ENCODE measurements at places on chromosomes 4 and X. TPM values are rescaled to one million over a fixed set of nuclear protein-coding genes. Genes with fewer than 3 reads are reported as not detected.

Gene IQCM
- not detected for total RNA-seq

Gene DRP2
- total RNA-seq = 0.23 TPM

Gene RNF128
- total RNA-seq = not detected

Gene SPARCL1
- total RNA-seq = not detected

Gene FAM47E
- total RNA-seq = not detected

Gene CCSER1
- total RNA-seq = not detected

Gene NAP1L5
- total RNA-seq = 2.4 TPM

Gene CLNK
- total RNA-seq = not detected

Gene CORIN
- not detected for total RNA-seq

Gene SLITRK2
- 0.01 TPM for total RNA-seq

Gene MUC7
- total RNA-seq = not detected

Gene EXOSC9
- total RNA-seq = 31.5 TPM

Gene IL2
- not detected for total RNA-seq

Measured in A549 treated with DMSO at 1 μM for 4 hours (cell line).